Left ventricle myocardium superior (tissue), 1 donor: ENCODE measurements at places on chromosomes 7 and 10.

- peak; percentile 85 for DNase-seq
Observed at GRCh38 chr10:24722676-24723385, 856 bp downstream of the ARHGAP21 start.

- DNase-seq: no peak
Observed at GRCh38 chr10:52578871-52579405, 193.6 kb downstream of the MBL2 start.

DNA sequence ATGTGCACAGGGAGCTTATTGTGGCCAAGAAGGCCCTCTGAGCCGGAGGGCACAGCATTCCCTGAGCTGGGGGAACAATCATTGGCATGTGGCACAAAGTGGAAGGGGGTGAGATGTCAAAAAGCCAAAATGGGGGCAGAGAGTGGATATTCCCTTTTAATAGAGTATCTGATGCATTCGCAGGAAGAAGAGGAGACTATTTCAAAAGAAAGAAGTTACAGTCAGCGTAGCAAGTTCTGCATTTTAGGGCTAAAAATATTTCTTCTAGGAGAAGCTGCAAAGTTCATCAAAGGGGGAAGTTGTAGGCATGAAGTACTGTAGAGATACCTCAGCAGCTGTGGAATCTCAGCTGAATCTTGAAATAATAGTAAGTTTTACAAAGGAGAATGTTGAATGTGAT is 136.0 kb upstream of the WDR11 start:
- DNase-seq: no peak

- no peak for DNase-seq
Observed at GRCh38 chr7:150356265-150356897, 12.2 kb upstream of the REPIN1 start.

GRCh38 chr10:49144058-49144720 is 10.4 kb upstream of the FAM170B start:
- DNase-seq: no peak

DNA sequence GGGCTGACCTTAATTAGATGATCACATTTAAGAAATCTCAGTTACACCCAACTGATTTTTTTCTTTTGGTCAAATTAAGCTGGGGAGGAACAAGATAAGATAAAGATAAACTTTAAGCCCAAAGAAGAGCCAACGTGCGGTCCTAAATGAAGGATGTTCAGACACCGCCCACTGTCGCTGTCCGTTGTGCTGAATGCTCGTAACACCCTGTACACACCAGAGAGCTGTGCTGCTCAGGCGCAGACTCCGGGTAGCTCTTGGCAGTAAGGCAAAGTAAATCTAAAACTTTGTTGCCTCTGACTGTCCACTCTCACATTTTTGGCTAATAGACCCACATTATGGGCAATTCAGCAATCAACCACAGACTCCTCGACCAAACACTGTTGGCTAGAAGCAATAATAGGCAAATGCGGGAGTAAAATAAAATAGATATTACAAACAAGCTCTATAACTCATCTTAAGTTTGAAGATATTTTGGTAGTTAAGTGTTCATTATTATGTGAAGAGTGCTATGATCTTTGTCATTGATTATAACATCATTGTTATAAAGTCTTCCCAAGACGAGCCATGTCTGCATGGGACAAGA is 57.1 kb downstream of the PLPP4 start:
- no peak for DNase-seq

DNA sequence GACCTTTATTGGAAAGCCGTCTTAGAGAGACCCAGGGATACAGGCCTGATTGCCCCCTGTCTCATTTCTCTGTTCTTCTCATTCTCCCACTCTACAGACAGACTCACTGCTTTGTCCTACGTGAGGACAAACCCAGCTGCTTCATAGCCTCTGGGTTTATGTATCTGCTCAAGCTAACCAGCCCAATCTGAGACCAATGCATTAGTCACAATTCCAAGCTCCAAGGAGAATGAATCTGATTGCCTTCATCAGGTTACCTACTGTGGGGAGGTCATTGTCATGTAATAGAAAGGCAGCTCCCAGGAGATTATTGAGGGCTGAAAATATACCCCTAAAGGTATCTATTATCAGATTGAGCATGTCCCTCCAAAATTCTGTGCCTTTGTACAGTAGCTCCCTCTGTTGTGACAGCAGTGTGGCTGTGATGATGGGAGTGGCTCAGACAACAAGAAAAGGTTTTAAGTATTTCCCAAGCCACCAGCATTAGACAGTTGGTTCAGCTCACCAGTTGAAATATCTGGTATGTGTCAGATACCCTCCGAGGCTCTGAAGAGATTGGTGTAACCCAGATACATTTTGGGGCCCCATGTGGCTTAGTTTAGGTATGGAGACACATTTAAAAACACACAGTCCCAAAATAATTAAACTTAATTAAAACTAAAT is 123.1 kb upstream of the EEPD1 start:
- DNase-seq: no peak

DNA sequence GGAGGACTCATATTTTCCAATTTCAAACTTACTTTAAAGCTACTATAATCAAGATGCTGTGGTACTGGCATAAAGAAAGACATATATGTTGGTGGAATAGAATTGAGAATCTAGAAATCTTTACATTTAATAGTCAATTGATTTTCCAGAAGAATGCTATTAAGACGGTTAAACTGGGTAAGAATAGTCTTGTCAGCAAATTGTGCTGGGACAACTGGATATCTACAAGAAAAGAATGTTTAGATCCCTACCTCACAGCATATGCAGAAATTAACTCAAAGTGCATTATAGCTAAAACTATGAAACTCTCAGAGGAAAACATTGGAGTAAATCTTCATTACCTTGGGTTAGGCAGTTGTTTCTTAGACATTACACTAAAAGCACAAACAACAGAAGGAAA is 203.3 kb downstream of the SDK1 start:
- DNase-seq: no peak

DNA sequence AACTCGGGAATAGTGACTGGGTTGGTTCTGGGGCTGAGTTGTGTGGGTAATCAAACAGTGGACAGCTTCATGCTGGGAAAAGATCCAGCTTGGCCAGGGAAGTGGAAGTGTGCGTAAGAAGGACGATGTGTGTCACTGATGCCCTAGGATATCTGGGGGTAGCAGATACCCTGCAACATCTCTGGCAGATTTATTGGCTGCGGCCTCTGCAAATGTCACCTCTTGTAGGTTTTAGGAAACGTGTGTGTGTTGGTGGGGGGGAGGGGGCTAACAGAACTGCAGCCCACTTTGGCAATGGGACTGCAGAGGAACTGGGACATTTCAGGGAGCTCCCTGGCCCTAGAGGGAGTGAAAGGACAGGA is 965 bp upstream of the AGAP3 start:
- DNase-seq: no peak

GRCh38 chr7:158382363-158383254 is 205.0 kb downstream of the PTPRN2 start:
- DNase-seq: no peak

DNA sequence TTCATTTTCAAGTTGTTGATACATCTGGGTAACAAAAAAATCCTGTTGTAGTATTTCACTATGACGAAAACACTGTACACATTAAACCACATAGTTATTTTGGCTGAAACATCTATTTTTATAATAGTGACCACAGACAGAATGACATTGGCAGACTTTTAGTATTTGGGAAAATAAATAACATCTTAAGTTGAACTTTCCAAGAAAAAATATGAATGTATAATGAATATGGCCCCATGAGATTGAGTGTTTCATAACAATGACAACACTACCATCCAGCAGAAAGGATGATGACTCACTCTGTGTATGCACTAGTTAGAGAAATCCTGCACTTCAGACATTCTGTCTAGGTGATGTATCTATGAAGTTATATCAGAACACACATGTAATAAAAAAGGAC is 118.1 kb downstream of the SEMA3D start:
- no peak for DNase-seq

DNA sequence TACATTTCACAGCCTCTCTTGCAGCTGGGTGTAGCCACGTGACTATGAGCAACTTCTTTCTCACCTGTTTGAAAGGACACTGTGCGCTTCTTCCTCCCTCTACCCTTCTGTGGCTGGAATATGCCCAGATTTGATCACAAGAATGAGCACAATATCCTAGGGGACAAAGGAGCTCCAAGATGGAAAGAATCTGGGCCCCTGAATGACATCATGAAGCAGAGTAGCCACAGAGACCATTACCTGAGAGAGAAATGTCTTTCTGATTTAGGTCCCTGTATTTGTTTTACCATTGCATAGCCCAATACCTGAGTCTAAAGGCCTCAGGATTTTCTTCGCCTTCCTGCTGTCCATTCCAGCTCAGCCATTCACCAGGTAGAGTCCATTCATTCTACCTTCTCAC is 15.4 kb downstream of the ZNF503 start:
- no peak for DNase-seq

- DNase-seq: no peak
Observed at GRCh38 chr7:29282819-29283414, 88.3 kb downstream of the CHN2 start.

- DNase-seq: no peak
Observed at GRCh38 chr7:126569402-126569801, 683.3 kb downstream of the GRM8 start.

GRCh38 chr10:43958071-43958432 is 309.4 kb upstream of the ZNF32 start:
- no peak for DNase-seq

GRCh38 chr10:84177541-84178141 is 4.0 kb downstream of the GPR15LG start:
- DNase-seq: peak; percentile 65

GRCh38 chr7:19101909-19102308 is 15.5 kb downstream of the TWIST1 start:
- no peak for DNase-seq

- DNase-seq: no peak
Observed at GRCh38 chr10:63388421-63389031, 77.3 kb downstream of the JMJD1C start.

- DNase-seq: peak; percentile 69
Observed at GRCh38 chr7:18541181-18541870, 45.8 kb downstream of the HDAC9 start.

GRCh38 chr10:103166523-103166922 is 26.5 kb downstream of the NT5C2 start:
- no peak for DNase-seq

- DNase-seq: no peak
Observed at GRCh38 chr7:81802251-81802650, 32.4 kb upstream of the HGF start.

DNA sequence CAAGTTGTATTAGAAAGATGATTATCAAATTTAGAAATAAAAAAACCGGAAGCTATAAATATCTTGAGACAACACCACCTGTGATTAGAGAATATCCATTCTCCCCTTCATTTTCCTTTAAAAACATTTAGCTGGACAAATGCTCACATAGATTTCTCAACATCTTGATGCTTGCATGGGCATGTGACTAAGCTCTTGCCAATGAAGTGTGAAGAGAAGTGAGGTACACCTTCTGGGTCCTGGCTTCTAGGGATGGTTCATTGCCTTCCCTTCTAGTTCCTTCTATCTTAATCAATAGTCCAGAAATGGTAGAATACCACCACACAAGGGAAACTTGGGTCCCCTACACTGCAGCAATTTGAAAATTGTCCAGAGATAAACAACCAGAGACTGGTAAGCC is 41.0 kb downstream of the WAPL start:
- DNase-seq: no peak

DNA sequence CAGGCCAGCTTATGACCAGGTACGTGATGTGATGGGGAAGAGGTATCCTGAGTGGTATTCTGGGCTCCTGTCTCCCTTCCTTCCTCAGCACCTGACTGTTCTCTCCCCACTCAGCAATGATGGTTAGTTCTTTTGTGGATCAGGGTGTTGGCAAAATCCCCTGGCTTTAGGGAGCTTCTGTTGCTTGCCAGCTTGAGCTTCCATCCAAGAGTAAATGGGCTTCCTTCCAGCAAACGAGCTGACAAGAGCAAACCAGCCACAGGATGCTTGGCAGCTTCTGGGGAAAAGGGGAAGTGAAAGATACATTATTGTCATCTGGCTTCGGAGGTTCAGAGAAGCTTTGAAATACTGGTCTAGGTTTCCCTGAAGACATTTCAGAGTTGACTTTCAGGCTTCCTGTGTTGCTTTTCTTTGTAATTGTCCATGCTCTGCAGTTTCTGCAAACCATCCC is 5.2 kb downstream of the DUSP5 start:
- peak; percentile 52 for DNase-seq

DNA sequence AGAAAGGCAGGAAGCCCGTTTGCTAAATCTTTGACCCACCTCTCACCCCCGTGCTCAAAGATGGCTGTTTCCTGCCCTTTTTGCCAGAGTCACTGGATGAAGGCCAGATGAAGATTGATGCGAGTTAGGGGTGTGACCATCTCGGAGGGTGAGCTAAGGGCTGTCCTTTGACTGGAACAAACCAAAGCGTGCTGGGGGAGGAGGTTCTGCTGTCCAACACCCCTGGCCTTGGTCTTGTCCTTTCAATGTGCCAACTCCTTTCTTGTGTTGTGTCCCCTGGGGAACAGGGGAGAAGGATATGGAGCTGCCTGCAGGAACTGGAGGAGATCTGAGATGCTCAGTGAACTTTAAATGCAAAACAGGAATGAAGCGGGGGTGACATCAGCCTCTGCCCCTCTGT is 90.3 kb upstream of the ADAM12 start:
- no peak for DNase-seq

- DNase-seq: no peak
Observed at GRCh38 chr10:60827791-60828488, 49.7 kb downstream of the CDK1 start.

DNA sequence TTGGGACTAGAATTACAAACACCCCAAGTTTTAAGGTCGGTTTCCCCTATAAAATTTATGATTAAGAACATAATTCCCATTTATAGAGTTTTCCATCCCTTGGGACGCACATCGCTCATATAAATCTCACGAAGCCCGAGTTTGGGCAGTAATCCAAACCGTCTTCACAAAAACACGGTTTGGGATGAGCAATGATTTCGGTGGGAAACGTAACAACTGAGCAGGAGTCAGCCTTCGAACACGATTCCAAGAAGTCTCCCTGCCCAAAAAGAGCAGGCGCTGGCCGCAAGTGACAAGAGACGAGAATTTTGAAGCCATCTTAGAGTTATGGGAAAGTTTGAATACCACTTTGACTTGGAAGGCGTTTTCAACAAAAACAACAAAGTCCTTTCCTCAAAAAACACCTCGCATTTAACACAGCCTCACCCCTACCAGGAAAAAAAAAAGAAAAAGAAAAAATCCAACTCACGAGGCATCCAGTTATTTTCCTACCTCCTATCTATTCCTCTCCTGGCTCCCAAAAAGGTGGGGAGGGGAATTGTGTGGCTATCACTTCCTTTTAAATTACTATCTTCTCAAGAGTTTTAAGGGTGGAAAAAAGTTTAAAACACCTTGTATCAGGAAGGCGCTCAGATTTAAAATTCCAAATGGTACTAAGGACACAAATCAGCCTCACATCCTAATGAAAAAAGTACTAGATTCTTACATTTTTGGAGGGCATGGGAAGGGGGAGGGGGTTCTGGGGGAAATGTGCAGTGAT is 1.6 kb downstream of the SEPHS1 start:
- no peak for DNase-seq

DNA sequence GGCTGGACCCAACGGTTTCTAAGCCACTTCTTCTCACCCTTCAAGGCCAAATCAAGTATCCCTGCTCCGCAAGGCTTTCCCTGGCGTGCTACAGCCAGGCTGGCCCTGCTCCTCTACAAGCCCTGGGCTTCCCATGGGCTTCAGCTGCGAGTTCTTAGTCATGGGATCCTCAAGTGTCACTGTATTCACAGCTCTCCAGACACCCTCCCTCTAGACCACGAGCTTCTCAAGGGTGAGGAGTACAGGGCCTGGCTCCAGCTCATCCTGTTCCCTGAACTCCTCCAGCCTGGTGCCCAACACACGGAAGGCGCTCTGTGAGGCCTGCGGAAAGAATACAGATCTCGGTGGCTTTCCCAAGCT is 38.8 kb downstream of the FAM53B start:
- no peak for DNase-seq

- no peak for DNase-seq
Observed at GRCh38 chr7:120819861-120820260, 38.1 kb downstream of the TSPAN12 start.
